ENCODE measurements at places on chromosomes 3 and 15.

GRCh38 chr3:83523470-83524073 lies 1435.2 kb upstream of the CADM2 start:
- DNase-seq, result peak; percentile 68

DNA sequence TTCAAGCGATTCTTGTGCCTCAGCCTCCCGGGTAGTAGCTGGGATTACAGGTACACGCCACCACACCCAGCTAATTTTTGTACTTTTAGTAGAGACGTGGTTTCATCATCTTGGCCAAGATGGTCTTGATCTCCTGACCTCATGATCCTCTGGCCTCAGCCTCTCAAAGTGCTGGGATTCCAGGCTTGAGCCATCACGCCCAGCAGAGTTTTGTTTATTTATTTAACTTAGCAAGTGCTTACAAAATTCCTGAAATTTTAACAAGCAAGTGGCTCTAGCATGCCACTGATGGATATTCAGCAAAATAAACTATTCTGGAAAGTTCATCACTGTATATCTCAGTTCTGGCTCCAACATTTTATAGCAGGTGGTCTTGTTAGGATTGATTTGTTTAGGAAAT lies 585.9 kb downstream of the OTOL1 start:
- no peak for DNase-seq

GRCh38 chr15:43519196-43519595 lies 1.8 kb downstream of the MAP1A start:
- no peak for DNase-seq

DNA sequence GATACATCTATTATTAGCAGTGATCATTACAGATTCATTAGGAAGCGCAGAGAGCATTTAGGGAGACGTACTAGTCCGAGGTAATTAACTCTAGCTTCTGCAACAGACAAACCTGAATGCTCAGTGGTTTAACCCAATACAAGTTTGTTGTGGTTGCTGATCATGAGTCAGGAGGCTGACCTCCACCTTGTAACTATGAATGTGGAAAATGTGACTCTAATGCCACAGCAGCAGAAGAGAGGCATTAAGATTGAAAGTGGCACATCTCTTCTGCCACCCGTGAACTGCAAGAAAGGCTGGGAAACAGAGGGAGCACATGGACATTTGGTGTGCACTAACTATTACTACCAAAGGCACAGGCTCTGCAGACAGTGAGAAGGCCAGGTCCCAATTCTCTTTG lies 71.2 kb upstream of the C3orf80 start:
- DNase-seq, result no peak

DNA sequence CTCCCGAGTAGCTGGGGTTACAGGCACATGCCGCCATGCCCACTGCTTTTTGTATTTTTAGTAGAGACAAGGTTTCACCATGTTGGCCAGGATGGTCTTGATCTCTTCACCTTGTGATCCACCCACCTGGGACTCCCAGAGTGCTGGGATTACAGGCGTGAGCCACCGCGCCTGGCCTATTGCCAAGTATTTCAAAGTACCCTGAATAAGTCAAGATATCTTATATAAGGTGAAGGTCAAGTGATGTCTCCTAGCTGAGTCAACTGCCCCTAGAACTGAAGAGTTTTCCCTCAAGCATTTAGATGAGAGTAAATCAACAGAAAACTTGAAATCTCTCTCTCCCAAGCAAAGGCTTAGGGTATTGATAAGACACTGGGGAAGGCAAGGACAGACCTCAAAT lies 63.9 kb downstream of the RPL22L1 start:
- no peak for DNase-seq

- no peak for DNase-seq
Observed at GRCh38 chr3:174430986-174431385, 428.1 kb upstream of the NAALADL2 start.

GRCh38 chr3:11186771-11187191 lies 32.5 kb downstream of the HRH1 start:
- DNase-seq, result no peak

DNA sequence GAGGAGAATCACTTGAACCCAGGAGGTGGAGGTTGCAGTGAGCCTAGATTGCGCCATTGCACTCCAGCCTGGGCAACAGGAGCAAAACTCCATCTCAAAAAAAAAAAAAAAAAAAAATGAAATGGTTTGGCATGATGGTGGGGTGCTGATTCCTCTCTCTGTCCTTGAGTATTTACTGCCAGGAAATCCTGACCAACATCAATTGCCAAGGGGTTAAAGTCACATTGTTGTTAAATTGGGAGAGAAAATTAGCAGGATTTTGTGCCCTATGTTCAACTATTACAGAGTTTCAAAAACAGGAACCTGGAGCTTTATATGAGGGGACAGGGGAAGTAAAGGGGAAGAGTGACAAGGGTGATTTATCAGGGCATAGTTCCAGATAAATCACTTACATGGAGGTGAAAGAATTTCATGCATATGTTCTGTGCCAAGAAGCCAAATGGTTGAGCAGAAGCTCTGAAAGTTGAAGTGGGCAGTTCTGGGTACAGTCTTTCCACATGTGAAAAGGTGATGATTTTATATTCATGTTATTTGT lies 70.5 kb upstream of the TSEN2 start:
- no peak for DNase-seq

DNA sequence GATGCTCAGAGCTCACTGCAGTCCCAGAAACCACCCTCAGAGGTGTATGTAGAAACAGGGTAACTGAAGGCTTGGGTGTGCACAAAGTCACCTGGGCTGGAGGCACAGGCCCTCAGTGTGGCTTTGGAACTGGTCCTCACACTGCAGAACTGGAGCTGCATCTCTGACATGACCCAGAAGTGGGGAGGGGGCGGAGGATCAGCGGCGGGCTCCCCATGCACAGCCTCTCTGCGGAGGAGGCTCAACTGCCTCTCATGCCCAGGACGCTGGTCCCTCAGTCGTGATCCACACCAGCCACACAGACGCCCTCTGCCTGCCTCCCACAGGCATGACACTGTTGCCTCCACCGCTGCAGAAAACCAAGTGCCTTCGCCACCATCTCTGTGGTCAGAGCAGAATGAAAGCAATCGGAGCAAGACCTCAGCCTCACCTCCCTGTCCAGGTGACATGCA lies 73.7 kb downstream of the TM2D3 start:
- DNase-seq, result peak; percentile 78

DNA sequence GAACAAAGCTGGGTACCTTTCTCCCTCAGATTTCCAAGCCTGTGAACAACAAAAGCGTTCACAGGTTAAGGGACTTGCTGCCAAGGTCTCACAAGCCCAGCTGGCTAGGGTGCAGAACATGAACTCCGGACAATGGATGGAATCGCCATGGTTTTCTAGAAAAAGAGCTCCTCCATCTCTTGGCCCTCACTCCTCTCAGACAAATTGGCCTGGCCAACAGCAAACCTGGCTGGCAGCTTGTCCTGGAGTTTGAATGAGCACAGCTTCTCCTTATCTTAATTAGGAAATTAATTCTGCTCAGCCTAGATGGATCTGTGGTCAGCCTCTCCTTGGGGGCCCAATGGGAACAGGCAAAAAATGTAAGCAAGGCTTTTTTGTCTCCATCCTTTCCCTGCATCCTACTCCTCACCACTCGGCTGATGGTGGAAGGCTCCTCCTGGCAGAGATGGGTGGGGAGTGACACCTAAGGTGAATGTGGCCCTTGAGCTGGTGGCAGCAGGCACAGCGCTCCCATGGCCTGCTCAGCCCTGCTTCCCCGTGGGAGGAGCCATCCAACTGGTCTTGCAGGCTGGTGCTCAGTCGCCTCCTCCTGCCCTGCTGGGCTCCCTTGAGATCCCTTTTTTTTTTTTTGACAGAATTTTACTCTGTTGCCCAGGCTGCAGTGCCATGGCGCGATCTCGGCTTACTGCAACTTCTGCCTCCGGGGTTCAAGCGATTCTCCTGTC lies 5.8 kb downstream of the KLHL25 start:
- DNase-seq, result peak; percentile 86

GRCh38 chr15:73926219-73927002 lies at the start of gene LOXL1:
Gene LOXL1, plus strand, starts transcription at chr15:73926462. Its CDS starts 322 bp downstream, at chr15:73926784.
- peak; percentile 81 for DNase-seq

DNA sequence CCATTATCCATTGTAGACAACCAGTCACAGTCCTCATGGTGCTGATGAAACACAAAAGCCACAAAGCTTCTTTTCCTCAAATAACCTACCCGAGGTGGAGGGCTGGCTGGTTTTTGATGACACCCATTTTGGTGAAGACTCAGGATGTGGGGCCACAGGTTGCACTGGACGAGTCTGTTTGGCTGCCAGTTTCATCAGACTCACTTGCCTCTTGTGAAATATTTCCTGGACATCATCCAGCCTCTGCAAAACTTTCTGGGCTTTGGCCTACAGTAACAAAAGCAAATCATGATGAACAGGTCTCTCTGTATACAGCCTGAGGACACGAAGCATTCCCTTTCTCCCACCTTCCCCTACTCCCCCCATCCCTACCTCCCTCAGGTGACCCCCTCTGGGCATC lies 42.2 kb downstream of the B3GNT5 start:
- DNase-seq, result no peak

DNA sequence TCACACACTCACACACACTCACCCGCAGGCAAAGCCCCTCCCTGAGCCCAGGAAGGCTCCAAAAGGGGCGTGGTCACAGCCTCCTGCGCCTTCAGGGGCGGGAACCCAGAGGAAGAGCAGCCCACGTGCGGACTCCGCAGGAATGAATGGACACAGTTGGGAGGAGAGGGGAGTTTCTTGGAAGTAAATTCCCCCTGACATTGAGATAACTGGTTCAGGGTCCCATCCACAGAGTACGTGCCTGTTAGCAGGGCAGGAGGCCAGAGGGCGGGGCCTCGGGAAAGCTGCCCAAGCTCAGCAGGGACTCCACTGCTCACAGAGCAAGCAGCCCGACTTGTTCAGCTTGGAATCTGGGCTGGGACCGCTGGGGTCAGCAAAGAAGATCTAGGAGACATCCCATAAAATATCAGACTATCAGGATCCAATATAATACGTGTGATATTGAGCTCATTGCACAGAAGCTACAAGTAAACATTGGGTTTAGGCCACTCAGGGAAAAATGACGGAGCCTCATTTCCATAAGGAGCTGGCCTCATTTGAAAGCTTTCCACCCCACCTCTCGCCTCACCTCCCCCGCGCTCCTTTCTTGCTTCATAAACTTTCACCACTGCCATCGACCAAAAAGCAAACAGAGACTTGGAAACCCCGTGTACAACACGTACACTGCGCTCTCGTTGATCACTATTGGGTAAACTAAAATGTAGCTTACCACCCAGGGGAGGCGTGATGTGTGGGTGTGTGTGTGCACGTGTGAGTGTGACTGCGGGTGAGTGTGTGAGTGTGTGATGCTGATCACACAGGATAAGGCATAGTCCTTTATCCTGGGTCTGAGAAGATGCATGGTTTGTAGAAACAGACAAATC lies 36.0 kb downstream of the TM2D3 start:
- DNase-seq, result peak; percentile 63

DNA sequence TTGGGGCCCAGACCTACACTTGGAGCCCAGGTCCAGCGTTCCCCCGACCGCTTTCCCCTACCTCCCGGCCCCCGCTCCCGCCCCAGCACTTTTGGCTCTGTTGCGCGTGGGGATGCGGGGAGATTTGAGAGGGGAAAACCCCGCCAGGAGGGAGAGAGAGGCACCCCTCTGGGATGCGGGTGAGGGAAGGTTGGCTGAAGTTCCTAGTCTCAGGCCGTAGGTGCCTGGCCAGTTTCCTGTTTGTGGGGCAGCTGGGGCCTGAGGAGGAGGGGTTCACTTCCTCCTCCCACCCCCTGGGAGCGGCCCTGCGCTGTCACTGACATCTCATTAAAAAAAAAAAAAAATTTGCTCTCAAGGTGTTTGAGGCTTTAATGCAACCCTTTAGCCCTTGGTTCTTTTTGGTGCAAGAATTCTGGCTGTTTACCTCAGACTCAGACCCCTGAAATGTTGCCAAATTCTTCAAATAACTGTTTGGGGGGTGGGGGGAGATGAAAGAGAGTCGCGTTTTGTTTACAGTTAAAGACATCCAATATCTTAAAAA lies 2.6 kb downstream of the FAM43A start:
- peak; percentile 20 for DNase-seq

GRCh38 chr3:185900228-185900627 lies 37.6 kb downstream of the TRA2B start:
- DNase-seq, result peak; percentile 77

DNA sequence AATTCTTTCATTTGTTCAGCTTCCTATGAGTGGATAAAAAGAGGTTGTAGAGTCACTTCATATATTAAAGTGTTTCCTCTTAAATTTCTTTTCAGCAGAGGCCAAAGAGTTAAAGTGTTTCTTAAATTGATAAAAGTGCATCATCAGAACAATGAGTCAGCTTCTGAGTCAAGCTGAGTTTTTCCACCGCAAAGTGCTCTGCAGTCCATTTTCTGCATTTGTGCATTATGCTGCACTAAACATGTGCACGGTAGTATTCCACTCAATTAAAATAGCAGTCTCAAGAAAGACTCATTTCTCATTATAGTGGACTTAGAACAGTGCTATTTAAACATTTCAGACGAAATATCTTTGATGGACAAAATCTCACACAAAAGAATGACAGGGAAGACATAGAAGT lies 152.0 kb downstream of the ZBBX start:
- no peak for DNase-seq

GRCh38 chr3:173055228-173055933 lies 85.7 kb downstream of the SPATA16 start:
- DNase-seq, result no peak

- no peak for DNase-seq
Observed at GRCh38 chr3:56207922-56208321, 260.3 kb downstream of the ERC2 start.

DNA sequence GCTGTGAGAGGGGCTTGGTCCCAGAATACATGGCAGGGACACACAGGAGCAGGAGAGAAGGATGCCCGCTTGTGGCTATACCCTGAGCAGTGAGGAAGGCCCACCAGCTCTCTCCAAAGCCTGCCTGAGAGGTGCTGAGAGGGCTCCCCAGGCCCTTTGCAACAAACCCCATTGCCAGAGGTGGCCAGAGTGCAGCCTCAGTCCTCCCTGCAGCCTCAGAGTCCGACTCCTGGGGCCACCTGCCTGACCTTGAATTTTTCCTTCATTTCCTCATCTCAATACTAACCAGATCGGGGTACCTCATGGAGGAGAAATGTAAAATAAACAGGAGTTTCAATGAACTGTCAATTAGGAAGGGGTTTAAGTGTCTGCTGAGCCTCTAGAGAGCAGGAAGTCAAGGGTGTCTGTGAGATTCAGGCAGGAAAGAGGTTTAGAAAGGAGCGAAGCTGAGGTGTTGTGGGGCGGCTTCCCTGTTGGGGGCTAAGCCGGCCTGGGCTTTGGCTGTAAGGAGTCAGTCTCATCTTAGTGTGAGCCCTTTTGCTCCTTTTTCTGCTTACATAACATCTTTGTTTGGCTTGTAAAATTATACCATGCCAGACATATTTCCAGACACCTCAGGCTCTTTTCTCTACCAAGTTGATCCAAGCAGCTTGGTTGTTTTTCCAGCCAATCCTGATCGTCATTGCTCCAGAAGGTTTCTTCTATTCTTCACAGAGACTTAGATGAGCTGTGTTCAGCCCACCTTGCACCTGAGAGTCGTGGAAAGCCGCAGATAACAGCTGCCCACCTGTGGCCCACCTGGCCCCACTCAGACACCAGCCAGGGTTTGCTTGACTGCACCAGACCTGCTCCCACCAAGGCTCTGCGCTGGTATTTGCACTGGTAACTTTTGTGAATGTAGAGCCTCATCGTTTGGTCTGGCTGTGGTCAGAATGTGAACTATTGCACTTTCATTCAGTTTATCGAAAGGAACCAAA lies 36.7 kb downstream of the CMTM7 start:
- DNase-seq, result no peak

Measured in DMS53 (cell line).